ENCODE measurements at places on chromosomes 7 and 10.
A peak's percentile ranks its signal among the peaks of the same experiment; 100 is the strongest.

DNA sequence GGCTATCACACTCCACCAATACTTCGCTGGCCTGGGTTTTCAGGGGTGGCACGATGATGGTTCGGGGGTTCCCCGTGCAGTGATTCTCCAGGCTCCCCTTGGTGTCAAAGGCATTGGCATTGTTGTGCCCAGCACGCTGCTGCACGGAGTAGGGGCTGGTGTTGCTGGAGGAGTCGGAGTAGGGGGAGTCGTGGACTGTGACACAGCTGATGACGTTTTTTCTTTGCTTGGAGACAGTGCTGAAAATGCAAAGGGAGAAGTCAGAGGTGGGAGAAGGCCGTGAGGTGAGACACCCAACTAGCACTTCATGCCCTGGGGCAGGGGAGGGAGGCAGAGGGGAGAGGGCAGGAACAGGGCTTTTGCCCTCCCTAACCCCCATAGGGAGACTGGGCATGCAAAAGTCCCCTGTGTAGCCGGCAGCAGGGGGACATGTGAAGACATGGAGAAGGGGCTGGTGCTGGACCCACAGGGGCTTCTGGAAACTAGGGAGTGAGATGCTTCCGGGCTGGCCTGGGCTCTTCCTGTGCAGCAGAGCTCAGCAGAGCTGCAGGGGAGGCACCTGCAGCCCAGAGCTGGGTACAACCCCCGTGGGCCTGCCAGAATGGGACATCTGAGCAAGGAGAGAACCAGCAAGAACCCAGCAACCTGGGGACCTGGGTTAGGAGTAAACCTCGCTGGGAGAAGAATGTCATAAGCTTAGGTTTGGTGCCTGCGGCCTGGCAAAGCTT lies 60.5 kb downstream of the CLEC2L start:
- no peak for DNase-seq

- DNase-seq, result no peak
Observed at GRCh38 chr7:5448378-5449037, 24.9 kb upstream of the TNRC18 start.

- no peak for DNase-seq
Observed at GRCh38 chr7:1562597-1563051, 6.6 kb upstream of the TMEM184A start.

- peak; percentile 37 for DNase-seq
Observed at GRCh38 chr7:142880876-142881505, 4.6 kb downstream of the TRPV6 start.

GRCh38 chr10:108393089-108393488 lies 1228.6 kb upstream of the SORCS1 start:
- DNase-seq, result peak; percentile 23

GRCh38 chr10:49172061-49172776 lies 16.0 kb downstream of the TMEM273 start:
- DNase-seq, result no peak

- no peak for DNase-seq
Observed at GRCh38 chr7:95658676-95659075, 62.4 kb upstream of the PDK4 start.

DNA sequence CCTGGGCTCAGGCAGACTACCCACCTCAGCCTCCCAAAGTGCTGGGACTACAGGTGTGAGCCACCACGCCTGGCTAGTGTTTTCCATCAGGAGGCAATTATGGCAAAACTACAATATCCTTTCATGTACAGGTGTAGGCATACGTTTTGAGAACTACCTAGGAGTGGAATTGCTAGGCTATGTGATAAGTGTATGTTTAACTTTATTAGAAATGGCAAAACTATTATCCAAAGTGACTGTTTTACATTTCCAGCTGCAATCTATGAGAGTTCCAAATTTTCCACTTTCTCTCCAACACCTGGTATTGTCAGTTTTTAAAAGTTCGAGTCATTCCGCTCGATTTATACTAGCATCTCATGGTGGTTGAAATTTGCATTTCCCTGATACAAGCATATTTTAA lies 59.0 kb downstream of the ZMYND11 start:
- no peak for DNase-seq

- DNase-seq, result no peak
Observed at GRCh38 chr7:157462419-157462771, 125.6 kb downstream of the DNAJB6 start.

- no peak for DNase-seq
Observed at GRCh38 chr7:44263326-44264082, 61.9 kb downstream of the CAMK2B start.

- DNase-seq, result no peak
Observed at GRCh38 chr10:34826221-34826620, 11.1 kb upstream of the PARD3 start.

DNA sequence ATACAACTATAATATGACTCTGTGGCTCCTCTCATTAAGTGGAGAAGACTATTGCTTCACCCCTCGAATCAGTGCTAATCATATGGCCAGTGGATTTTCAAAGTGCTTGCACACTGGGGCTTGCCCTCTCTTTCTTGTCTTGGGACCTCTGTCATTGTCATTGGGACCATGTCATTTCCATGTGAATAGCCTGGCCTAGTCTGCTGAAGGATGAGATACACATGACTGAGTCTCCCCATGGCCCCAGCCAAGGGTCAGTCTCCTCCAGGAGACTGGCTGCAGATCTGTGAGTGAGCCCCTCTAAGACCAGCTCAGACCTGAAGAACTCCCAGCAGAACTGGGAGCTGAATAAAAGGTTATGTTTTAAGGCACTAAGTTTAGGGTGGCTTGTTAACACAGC lies 39.5 kb downstream of the PKD1L1 start:
- no peak for DNase-seq

DNA sequence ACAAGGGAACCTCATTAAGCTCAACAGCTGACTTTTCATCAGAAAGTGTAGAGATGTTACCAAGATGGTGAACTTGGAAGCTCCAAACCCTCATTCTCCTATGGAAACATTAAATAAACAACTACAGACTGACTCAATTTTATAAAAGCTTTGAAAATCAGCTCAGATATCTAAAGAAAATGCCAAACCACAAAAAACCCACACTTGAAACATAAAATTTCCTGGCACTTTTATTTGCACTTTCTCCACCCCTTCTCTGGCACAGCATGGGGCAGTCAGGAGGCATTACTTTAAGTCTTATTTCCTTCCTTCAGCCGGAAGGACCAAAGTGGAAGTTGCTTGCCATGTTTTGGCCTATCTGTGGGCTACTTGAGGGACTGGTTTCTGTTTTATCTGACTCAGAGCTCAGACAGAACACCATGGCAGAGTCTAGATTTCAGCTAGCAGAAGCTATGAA lies 114.7 kb downstream of the ODAD2 start:
- DNase-seq, result no peak

DNA sequence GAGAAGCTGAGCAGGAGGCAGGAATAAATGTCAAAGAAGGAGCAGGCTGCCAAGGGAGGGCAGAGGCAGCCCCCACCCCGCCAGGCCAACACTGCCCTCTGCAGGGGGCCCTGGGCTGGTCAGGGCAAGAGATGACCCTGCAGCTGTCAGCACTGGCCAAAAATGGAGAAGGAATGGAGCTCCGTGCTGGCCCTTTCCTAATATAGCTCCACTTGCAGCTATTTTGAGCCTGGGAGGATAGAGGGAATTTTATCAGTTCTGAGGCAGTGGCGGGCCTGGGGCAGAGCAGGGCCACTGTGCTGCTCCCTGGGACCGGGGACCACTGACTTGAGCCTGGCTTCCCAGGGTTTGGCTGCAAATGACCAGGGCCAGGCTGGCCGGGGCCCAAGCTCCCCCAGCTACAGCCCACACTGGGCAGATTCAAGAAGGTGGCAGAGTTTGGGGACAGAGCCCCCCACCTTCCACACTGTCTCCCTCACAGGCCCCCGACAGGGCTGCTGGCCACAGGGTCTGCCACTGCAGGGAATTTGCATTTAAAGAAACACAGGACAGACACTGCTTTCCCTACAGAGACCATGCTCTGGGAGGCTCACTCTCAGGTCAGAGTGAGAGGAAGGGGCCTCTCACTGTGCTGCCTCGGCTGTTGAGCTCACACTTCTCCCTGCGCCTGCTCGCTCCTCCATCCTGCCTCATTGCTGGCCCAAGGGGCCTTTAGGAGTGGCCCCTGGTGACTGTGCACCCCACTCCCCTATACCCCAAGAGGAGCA lies 16.2 kb downstream of the LDB3 start:
- no peak for DNase-seq
